ENCODE measurements at places on chromosomes 7 and 10.

- no peak for DNase-seq
Observed at GRCh38 chr7:47292832-47293309, 289.0 kb downstream of the TNS3 start.

GRCh38 chr7:44977959-44978335, 868 bp downstream of the MYO1G start:
- DNase-seq = no peak

DNA sequence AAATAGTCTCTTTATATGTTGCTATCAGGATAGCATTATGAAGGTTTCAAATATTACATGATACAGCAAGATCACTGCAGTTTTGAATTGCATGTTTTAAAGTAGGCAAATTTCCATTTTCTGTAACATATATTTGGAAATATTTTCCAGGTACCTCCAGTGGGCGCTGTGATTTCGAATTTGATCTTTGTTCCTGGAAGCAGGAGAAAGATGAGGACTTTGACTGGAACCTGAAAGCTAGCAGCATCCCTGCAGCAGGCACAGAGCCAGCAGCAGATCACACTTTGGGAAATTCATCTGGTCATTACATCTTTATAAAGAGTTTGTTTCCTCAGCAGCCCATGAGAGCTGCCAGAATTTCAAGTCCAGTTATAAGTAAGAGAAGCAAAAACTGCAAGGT, 299.0 kb downstream of the MALRD1 start:
- no peak for DNase-seq

DNA sequence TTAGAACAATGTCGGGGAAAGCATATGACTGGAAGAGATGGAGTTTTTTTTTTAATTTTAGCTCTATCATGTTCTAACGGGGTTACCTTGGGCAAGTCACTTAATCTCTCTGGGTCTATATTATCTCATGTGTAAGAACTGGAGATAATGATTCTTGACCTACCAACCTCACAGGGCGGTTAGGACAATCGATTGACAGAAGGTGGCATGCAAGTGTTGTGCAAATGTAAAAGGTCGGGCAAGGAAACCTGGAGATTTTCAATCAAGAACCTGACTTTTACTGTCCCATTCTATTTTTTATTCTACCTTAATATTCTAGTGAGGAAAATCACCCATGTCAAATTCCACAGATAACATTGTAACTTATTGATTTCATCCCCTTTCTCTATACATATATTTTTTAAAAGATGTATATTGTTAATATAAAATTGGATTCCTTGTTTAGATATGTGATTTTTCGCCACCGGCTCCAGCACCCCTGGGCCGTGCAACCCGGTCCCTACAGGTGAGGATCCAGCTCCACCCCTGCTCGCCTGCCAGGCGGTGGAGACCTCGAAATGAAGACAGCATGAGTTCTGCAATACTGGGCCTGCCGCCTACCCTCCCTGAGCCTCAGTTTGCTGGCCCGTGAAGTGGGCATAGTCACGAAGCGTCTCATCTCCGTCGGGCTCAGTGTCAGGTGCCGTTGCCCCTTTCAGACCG, 497.6 kb upstream of the PHF14 start:
- DNase-seq = no peak

GRCh38 chr7:140033036-140033435, 29.7 kb downstream of the PARP12 start:
- no peak for DNase-seq

DNA sequence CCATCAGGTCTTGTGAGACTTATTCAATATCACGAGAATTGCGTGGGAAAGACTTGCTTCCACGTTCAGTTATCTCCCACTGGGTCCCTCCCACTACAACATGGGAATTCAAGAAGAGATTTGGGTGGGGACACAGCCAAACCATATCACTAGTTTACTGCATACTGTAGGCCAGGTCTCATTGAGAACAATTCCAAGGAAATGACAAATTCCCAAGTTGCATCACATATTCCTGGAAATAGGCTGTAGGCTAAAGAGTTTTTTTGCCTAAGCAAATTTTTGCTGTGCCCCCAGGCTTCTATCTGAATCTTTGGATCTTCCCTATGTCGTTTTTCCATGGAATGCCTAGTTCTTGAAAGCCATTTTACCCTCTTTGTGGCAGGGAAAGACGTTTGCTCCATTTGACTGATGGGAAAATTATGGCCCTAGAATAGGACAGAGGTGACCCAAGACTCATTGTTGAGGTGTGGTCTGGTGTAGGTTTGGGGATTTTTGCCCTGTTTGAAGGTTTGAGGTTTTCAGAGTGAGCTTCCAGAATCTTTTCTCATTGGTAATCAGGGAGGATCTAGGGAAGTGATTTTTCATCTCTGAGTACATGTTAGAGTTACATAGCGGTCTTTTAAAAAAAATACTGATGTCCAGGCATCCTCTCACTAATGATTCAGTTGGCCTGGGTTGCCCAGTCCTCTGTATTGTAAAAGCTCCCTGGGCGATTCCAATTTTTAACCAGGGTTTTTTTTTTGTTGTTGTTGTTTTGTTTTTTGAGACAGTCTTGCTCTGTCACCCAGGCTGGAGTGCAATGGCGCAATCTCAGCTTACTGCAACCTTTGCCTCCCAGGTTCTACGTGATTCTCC, 44.4 kb downstream of the TACR2 start:
- peak; percentile 20 for DNase-seq

DNA sequence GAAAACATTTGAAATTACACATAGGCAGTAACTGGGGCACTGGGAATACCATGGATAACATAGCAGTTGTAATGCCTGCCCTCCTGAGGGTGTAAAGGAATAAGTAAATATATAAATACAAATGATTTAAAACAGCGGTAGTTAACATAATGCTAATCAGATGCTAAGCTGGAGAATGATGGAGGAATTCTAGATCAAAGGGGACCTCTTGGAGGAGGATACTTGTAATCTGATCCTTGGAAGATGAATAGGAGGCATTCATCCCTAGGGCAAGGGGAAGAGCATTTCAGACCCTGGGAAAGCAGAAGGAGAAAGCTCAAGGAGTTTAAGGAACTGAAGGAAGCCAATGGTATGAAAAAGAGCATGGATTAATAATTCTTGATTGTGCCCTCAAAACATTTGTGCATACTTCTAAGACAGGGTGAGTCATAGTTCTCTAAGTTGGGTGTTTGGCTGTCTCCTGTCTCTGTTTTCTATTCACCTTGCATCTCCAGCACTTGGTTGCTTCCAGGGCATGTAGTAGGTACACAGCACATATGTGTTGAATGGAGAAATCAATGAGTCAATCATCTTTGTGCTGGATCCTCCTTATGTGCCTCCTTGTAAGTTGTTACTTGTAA, 54.8 kb upstream of the PLPP4 start:
- DNase-seq = no peak

DNA sequence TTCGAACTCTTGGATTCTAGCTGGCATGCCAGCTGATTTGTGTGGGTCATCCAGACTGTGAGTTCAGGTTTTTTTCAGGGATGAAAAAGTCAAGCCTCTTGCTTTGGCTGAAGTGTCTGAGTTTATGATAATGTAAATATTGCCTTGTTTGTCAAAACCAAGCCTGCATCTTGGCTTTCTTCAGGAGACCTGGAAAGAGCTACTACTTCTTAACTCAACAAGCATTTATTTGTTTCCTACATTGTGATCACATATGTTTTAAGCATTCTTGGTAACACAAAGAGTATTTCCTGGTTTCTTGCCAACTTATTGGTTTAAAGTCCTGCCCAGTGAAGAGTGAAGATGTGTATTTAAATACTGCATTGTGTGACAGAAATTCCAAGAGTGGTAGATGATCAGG, 407.1 kb downstream of the LRMDA start:
- no peak for DNase-seq

- DNase-seq = no peak
Observed at GRCh38 chr10:51952056-51952455, 252.7 kb upstream of the CSTF2T start.

DNA sequence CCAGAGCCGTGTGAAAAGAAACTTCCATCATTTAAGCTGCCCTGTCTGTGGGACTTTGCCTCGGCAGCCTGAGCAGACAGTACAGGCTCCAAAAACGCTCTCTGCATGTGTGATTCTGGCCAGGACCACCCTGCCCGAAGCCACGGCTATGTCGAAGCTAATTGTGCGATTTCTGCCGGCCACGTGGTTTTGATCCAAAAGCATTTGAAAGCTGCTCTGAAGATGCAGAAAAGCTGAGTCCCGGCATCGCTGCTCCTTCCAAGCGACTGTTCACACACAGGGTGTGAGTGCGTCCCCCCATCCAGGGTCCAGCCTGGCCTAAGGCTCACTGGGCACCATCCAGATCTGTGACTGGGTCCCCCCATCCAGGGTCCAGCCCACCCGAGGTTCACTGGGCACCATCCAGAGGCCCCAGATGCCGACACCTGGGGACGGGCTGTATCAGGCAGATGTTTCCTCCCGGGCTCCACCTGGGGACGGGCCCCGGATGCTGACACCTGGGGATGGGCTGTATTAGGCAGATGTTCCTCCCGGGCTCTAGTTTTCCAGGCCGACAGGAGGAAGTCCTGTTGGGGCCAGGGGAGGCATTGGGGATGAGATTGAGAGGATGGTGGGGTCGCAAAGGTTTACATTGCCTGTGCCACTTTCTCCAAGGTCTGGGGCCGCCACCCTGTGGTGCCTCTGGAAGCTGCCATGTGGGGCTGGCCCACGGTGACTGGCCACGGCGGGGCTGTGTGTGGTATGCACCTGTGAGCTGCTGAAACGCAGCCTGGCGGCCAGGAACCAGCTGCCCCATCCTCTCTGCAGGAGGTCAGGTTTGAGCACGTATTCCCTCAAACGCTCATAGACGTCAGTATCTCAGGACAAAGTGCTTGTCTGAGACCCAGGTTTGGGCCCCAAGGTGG, 527.4 kb downstream of the DNAJB6 start:
- no peak for DNase-seq

DNA sequence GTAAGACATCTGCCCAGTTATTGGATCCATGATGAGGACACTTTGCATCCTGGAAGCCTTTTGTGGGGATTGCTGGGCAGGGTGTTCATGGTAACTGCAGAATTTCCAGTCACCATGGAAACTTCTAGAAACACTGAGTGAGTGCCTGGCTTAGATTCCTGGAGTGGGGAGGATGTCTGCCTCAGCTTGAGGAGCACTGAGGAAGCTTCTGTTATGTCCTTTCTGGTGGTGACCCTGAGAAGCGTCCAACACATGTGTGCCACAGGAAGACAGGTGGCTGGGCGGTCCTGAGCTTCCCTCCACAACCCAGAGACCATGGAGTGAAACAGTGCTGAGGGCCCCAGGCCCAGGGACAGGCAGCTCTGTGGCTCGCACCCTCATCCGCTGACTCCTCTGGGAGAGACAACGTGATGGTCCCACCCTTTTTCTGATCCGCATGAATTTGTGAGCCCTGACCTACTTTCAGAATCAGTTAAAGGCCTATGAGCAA, 191.8 kb upstream of the CXCL12 start:
- no peak for DNase-seq

DNA sequence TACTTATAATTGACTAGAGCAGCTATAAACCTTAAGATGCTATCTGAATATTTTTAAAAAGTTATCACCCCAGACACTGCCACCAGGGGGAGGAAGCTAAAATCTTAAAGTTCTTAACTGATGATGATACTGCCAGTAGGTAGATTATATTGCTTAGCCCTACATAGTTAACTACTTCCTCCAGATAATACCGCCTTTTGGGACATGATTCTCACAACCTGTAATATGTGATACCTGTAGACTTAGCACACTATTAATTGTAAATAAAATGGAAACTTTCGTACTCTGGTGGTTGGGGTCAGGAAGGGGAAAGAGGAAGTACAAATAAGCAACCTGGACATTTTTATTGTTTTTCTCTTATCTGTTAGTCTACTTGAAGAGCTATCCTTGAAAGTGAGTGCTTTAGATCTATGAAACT, 268.9 kb downstream of the ADK start:
- DNase-seq = no peak

DNA sequence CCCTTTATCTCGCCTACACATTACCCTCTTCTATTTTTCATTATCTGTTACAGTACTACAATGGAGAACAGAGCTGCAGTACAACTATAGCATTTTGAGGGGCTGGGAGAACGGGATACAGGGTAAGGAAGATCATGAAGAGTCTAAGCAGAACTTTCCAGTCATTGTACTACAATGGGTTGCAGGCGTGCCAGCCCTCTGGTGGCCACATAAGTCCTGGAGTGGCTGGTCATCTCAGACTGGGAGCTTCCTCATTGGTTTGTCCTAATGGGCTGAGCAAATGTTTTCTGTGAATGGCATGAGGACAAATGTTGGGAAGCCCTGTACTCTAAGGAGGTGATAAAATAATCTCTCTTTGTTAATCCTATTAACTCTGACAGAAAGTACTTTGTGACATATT, 33.0 kb downstream of the TMEM106B start:
- DNase-seq = no peak

DNA sequence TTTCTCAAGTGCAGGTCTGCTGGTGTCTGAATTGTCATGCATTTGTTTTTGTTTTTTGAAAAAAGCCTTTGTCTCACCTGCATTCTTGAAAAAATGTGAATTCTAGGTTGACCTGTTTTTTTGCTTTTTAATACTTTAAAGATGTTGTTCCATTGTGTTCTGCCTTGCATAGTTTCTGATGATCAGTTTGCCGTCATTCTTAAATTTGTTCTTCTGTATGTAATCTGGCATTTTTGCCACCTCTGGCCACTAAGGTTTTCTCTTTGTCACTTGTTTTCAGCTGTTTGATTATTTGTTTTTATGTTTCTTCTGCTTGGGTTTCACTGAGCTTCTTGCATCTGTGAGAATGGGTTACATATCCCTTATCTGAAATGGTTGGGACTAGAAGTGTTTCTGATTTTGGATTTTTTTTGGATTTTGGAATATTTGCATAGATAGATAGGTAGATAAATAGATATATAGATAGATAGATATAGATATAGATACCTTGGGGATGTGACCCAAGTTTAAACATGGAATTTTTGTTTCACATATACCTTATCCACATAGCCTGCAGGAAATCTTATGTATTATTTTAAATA, 16.5 kb downstream of the MGMT start:
- DNase-seq = no peak

DNA sequence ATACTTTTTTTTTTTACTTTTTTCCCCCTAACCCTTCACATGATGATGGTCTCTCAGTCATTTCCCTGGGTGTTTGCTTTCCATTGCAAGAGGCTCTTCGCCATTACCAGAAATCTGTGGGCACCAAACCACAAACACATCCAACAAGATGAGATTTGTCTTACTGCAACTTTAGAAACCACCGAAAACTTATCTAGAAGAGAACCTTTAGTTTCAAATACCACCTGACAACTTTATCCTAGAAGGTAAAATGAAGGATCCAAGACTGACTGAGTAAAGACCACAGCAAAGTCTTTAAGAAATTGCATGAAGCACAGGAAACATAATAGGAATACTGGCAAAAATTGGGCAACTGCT, 363.3 kb upstream of the MBL2 start:
- DNase-seq = no peak

- no peak for DNase-seq
Observed at GRCh38 chr7:108340856-108341411, 115.3 kb downstream of the NRCAM start.

Data from fibroblast of skin of left quadriceps (primary cell).